ENCODE measurements at places on chromosomes 12 and 14. TPM values are rescaled to one million over a fixed set of nuclear protein-coding genes. Genes with fewer than 3 reads are reported as not detected.

DNA sequence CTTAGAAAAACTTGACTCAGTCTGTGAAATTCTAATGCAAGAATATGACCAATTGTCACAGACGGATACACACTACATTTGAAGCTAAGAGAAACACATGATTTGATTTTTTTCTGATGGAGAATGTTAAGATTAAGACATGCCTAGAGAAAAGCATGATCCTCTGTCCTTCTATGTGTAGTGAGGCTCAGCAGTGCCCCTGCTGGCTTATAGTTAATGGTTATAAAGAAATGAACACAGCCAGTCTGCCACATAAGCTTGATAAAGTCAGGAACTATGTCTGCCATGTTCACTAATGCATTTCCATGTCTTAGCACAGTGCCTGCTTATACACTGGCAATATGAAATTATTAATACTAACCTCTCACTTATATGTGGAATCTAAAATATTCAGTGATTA, 168.1 kb upstream of the DAAM1 start:
- peak; percentile 27 for DNase-seq

LRIG3 gene
- total RNA-seq, result 67.5 TPM

ESPL1 gene
- total RNA-seq, result 34.3 TPM

CMKLR1 gene
- total RNA-seq, result not detected

GRCh38 chr14:105709281-105710118, 183.1 kb downstream of the TMEM121 start:
- no peak for DNase-seq

GRCh38 chr14:101239065-101239464, 322.2 kb upstream of the DIO3 start:
- no peak for DNase-seq

DNA sequence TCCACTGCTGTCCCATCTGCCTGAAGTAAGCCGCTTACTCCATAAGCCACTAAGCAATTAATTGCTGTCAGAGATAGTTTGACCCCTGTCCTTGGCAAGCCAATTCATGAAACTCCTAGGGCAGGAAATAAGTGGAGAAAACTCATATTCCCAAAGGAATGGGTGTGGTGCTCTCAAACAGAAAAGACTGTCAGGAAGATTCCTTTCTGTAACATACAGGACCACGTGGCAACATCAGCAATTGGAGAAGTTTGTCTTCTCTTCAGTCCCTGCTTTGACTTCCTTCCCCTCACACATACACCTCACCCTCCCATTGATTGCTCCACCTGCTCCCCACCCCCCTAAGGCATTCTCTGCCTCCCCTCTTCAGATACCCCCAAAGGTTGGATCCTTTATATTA, 36.2 kb upstream of the MDM1 start:
- no peak for DNase-seq

GRCh38 chr12:94994312-94994711, 9.2 kb downstream of the NDUFA12 start:
- no peak for DNase-seq

- peak; percentile 32 for DNase-seq
These were observed 610.0 kb upstream of the LMO3 start for GRCh38 chr12:17215759-17216570.

CIPC gene
- 24.3 TPM for total RNA-seq

GRCh38 chr12:65827827-65828231, 3.5 kb downstream of the HMGA2 start:
- peak; percentile 40 for DNase-seq

DNA sequence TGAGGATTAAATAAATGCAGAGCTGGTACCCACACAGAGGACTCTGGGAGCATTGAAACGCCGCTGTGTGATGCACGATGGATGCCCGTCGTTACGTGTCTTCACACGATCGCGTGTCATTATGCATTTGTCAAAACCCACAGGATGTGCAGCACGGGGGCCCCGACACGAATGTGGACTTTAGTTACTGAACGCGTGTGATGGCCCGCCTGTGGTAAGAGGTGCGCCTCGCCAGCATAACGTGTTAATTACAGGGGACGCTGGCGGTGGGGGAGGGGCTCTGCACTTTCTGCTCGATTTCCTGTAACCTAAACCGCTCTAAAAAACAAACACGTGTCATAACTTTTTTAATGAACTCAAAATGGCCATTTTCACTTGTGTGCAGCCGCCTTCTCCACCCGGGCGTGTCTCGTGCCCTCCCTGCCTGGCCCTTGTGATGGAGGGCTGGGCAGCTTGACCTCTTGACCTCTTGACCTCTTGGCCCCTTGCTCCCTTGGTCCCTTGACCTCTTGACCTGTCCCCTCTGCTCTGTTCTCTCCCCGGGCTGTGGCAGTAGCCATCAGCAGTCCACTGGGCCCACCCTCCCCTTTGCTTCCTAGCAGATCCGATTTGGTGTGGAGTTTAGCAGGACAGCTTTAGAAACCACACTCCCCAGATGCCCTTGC, 33.7 kb upstream of the GALNT9 start:
- DNase-seq, result no peak

Data from neural progenitor cell (in vitro differentiated cells).